ENCODE measurements at places on chromosomes 2 and 18. TPM values are rescaled to one million over a fixed set of nuclear protein-coding genes. Genes with fewer than 3 reads are reported as not detected.
A peak's percentile ranks its signal among the peaks of the same experiment; 100 is the strongest.

DNA sequence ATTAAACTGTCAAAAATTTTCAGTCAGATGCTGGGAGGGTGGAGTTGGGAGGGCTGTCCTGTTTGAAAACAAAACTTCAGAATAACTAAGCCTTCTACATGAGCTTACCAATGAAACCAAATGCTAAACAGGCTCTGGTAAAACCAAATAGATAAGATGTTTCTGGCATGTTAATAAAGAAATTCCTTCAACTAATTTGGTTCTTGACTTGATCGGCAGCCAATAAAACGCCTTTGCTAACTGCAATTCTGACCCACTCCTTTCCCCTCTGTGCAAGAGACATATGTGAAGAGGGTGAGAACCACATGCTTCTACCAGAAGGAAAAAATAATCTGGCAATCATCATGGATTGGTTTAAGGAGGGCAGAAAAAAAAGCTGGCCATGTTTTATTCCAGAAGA, 20.9 kb downstream of the MAP4K3 start:
- H3K27me3 ChIP-seq = no peaks in the 10 kb centered on the region
- H3K4me1 ChIP-seq = peaks cover 40% of the 10 kb centered on the region
- no peak overlapping the region for H3K27ac ChIP-seq
- DNase-seq = no peak

DNA sequence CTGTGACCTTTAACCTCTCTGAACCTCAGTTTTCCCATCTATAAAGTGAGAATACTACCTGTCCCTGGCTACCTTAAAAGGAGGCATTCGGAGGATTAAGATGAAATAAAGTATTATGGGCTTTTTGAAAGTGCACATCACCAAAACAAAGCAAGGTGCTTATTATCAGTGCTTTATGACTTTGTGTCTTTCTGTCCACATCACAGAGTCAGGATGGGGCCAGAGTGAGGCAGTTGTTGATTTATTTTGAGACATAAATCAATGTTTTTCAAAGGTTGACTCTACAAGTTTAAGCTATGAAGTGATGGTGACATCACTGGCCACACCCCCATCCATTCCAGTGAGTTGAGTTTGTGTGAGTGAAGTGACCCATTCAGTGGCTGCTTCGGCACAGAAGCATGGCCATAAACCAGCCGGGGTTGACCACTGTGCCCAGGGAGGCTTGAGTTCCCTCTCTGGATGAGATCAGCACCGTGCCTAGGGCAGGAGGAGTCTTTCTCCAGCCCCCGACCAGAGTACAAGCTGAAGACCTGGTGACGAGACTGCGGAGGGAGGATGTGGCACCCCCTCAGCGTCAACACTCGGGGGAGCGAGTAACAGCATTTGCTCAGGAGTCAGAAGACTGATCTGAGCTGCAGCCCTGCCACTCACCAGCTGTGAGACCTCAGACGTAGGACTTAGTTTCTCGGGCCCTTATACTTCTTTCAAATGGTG, 89.0 kb upstream of the PPP1CB start:
- DNase-seq = no peak
- H3K27me3 ChIP-seq = no peaks in the 10 kb centered on the region
- H3K27ac ChIP-seq = peak overlapping the region; percentile 85
- H3K4me3 ChIP-seq = no peak overlapping the region
- H3K4me1 ChIP-seq = peaks cover 64% of the 10 kb centered on the region

DNA sequence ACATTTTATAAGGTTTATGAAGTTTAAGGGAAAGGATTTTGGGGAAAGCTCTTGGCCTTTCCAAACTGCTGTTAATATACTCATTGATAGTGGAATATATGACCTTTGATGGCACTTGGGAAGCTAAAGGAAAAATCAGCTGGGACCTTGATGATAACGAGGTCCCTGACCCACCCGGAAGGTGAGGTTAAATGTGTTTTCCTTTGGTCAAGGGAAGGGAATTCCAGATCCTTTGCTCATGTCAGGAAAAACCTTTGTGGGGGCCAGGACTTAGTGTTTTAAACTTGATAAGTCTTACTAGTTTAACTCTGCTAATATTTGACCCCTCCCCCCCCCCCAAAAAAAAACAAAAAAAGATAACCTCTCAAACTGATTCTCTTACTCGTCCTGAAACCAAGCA, 50.7 kb downstream of the CRIM1 start:
- no peaks in the 10 kb centered on the region for H3K36me3 ChIP-seq
- H3K27me3 ChIP-seq = no peaks in the 10 kb centered on the region
- no peak for DNase-seq
- peaks cover 20% of the 10 kb centered on the region for H3K4me1 ChIP-seq
- H3K4me3 ChIP-seq = no peak overlapping the region
- H3K27ac ChIP-seq = no peak overlapping the region

GRCh38 chr2:14902953-14903352, 270.4 kb downstream of the LRATD1 start:
- no peak overlapping the region for H3K4me3 ChIP-seq
- peaks cover 9% of the 10 kb centered on the region for H3K27me3 ChIP-seq

DNA sequence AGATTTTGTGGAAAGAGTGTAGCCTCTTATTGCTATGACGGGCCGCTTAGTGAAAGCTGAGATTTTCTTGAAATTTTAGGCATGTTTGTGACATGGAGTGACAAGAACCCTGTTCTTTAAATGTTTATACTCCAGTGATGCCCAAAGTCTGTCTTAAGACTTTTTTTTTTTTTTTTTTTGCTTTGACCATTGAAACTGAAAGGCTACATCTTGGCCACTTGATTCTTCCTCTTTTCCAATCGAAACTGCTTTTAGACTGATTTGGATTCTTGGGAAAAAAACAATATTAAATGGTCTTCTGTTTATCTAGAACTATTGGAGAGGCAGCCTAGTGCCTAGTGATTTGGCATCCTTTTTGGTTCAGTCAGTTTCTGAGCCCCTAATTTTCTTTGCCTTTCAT, 2.4 kb upstream of the SLC8A1 start:
- DNase-seq = no peak
- H3K36me3 ChIP-seq = no peaks in the 10 kb centered on the region
- H3K27ac ChIP-seq = no peak overlapping the region
- H3K4me1 ChIP-seq = peaks cover 43% of the 10 kb centered on the region
- peaks cover 6% of the 10 kb centered on the region for H3K27me3 ChIP-seq

DNA sequence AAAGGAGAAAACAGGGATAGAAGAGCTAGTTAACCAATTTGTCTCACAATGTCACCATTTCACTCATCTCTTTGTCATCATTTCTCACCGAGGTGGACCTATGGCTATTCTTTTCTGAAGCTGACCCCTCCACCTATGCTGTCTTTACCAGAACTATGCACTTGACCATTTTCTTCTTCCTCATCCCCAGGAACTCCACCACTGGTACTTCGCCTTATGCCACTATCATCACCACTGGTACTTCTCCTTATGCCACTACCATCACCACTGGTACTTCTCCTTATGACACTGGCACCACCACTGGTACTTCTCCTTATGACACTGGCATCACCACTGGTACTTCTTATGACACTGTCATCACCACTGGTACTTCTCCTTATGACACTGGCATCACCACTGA, 745.8 kb upstream of the CHAC2 start:
- no peaks in the 10 kb centered on the region for H3K4me1 ChIP-seq
- H3K36me3 ChIP-seq = no peaks in the 10 kb centered on the region
- H3K4me3 ChIP-seq = no peak overlapping the region
- no peaks in the 10 kb centered on the region for H3K27me3 ChIP-seq
- no peak overlapping the region for H3K27ac ChIP-seq
- DNase-seq = no peak

- H3K4me3 ChIP-seq = no peak overlapping the region
- H3K27me3 ChIP-seq = peaks cover 10% of the 10 kb centered on the region
- H3K4me1 ChIP-seq = no peaks in the 10 kb centered on the region
Measured at GRCh38 chr2:239726631-239727181, 298.4 kb downstream of the NDUFA10 start.

GRCh38 chr2:175170659-175171304, 2.8 kb upstream of the ATF2 start:
- no peaks in the 10 kb centered on the region for H3K27me3 ChIP-seq
- H3K36me3 ChIP-seq = peaks cover 3% of the 10 kb centered on the region
- H3K27ac ChIP-seq = no peak overlapping the region
- no peak overlapping the region for H3K4me3 ChIP-seq

DNA sequence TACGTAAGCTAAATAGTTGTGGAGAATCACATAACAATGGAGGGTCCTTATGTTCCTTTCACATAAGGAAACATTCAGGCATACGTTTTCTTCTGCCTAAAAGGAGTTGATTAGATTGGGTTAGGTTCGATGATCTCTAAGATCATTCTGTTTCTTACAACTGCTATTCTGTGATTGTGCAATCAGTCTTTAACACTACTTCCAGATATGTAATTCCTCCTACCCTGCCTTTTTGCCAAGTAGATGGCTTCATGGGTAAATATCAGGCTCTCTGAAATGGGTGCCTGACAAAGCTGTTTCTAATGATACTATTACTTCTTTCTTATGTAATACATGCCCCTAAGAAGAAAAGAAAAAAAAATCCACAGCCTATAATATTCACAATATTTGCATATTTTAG, 321.5 kb downstream of the XIRP2 start:
- H3K27me3 ChIP-seq = peaks cover 2% of the 10 kb centered on the region
- H3K4me1 ChIP-seq = no peaks in the 10 kb centered on the region
- no peak for DNase-seq
- H3K27ac ChIP-seq = no peak overlapping the region

DNA sequence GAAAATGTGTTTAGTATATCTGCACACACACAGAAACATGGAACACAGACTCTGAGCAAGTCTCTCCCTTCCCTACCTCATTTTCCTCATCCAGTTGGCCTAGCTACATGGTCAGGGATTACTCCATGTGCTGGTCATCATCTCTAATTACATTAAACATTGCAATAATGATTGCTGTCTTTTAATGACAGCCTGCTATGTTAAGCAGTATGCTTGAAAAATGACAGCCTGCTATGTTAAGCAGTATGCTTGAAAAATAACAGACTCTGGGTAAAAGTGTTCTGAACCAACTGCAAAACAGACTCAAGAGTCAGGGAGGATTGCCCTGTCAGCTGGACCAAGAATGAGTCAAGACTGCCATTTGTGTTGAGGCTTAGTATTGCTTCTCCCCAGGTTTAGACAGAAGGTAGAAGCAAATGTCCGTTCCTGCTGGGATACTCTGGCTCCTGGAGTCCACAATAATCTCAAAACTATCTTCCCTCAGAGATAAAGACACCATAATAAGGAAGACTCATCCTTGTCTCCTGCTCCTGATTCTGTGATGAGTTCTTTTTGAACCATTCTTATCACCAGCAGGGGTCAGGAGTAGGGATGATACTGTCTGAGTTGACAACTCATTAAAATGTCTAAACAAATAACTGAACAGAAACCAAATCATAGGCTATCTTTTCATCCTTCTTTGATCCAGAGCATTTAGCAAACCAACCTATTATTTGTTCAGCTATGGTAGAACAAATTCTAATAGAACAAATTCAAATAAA, 57.7 kb downstream of the CCDC93 start:
- H3K36me3 ChIP-seq = peaks cover 37% of the 10 kb centered on the region
- H3K27me3 ChIP-seq = no peaks in the 10 kb centered on the region
- H3K4me3 ChIP-seq = no peak overlapping the region
- no peaks in the 10 kb centered on the region for H3K4me1 ChIP-seq

TUBA4B gene
- total RNA-seq = not detected

ERBB4 gene
- total RNA-seq = 8.5 TPM

GPR35 gene
- 6.0 TPM for total RNA-seq

CNRIP1 gene
- 5.2 TPM for total RNA-seq

SS18 gene
- total RNA-seq = 95.2 TPM

ALPP gene
- not detected for total RNA-seq

Measured in mesothelial cell of epicardium (in vitro differentiated cells).